HFFc6 (cell line): ENCODE measurements at places on chromosomes 13 and 19. TPM values are rescaled to one million over a fixed set of nuclear protein-coding genes. Genes with fewer than 3 reads are reported as not detected.

The SPACA4 gene
- total RNA-seq: not detected in 2 replicates

The CDX2 gene
- not detected in 3 replicates for total RNA-seq

The TSSK6 gene
- total RNA-seq: 0.61 to 2.0 TPM (median 0.75 TPM) in 3 replicates

The PIP5K1C gene
- 79.0 to 90.2 TPM (median 89.6 TPM) in 3 replicates for total RNA-seq

DNA sequence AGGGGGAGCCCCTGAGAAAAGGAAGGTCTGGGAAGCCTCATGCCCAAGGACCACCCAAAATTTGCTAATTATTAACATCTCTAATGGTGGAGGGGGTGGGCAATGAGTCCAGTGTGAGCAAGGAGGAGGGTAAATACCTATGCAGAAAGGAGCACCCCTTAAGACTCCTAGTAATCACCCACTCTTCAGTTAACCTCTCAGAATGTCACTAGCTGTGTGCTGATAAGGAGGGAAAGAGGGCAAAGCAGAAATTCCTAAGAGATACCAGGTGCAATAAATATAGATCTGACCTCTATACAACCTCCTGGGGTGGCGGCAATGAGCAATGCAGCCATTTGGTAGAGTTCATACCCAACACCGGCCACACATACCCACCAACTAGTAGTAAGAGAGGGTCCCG, 12.7 kb upstream of the DPY19L3 start:
- peaks cover 3% of the 10 kb centered on the region; the same call in 1 of the 2 replicates for H3K27me3 ChIP-seq
- no peak overlapping the region for H3K27ac ChIP-seq
- peaks cover 13% of the 10 kb centered on the region for H3K36me3 ChIP-seq
- no peak overlapping the region for H3K4me3 ChIP-seq
- peaks cover 17% of the 10 kb centered on the region for H3K4me1 ChIP-seq
- DNase-seq: no peak

- H3K27ac ChIP-seq: no peak overlapping the region
- no peaks in the 10 kb centered on the region for H3K27me3 ChIP-seq
- no peak overlapping the region for H3K4me3 ChIP-seq
Observed at GRCh38 chr13:104114101-104114500, 1047.9 kb upstream of the SLC10A2 start.

DNA sequence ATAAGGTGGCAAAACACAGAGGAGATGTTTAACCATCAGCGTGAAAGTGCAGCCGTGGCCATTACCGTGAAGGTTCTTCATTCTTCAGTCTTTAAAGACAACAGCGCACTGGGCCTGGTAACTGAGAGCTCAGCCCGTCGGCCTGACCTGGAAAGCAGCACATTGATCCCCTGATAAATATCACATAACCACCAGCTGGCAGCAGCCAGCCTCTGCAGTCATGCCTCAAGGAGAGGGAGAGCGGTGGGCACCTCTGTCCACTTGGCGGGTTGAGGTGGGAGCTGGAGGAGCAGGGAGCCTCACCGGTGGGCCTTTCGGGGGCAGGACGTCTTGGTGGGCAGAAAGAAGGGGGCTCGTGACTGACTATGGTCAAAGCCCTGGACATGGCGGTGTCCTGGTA, 58.1 kb downstream of the MCF2L start:
- H3K4me3 ChIP-seq: no peak overlapping the region
- DNase-seq: no peak
- no peaks in the 10 kb centered on the region for H3K4me1 ChIP-seq
- no peak overlapping the region for H3K27ac ChIP-seq
- H3K36me3 ChIP-seq: no peaks in the 10 kb centered on the region

DNA sequence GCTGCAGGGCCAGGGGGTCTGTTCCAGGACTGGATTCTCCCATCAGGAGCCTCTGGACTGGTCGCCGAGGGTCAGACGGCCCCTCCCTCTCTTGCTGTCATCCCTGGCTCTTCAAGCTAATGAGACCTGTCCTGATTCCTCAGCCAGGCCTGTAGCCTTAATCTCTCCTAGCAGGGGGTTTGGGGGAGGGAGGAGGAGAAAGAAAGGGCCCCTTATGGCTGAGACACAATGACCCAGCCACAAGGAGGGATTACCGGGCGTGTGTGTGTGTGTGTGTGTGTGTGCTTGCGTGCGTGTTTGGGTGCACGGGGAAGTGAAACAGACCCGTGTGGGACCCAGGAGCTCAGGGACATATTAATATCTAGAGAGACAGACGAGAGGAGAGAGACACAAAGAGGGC, 1.9 kb upstream of the CRX start:
- H3K27me3 ChIP-seq: peaks cover 44% of the 10 kb centered on the region
- H3K4me3 ChIP-seq: peak overlapping the region; percentile 18; the same call in 1 of the 2 replicates
- H3K4me1 ChIP-seq: no peaks in the 10 kb centered on the region

DNA sequence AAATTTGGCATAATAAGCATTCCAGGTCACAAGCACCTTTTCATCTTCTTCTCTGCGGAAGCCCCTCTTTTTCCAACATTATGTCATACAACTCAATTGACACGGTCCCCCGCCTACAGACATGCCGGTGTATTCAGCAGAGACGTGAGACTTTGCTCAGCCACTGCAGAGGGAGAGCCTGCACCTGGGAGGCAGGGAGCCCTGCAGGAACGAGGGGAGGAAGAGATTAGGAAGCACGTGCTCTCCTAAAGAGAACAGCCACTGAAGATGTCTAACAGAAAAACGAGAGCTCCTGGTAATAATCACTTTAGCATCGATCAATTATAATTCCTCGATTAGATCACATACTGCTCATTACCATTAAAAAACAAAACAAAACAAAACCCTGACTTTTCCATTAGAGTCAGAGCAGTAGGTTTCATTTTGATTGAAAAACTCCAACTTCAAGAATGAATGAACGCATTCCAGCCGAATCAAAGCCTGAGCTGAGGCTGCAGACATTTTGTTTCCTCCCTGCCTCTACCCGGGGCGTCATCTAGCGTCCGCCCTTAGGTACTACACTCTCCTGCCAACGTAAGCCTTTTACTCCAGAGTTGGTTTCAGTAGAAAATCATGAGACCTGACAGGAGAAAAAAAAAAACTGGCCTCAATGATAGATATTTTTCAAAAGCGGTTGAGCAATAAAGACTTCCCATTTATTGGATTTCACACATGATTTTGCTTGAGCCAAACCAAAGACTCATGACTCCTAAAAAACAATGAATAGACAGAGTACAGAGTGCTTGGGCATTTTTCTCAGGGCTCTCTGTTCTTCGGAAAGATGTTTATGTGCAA, 194.5 kb downstream of the KATNAL1 start:
- H3K4me1 ChIP-seq: peaks cover 64% of the 10 kb centered on the region
- DNase-seq: peak; percentile 80
- H3K4me3 ChIP-seq: peak overlapping the region; percentile 83
- peak overlapping the region; percentile 51 for H3K27ac ChIP-seq
- H3K27me3 ChIP-seq: no peaks in the 10 kb centered on the region; the same call in 1 of the 2 replicates

GRCh38 chr13:24680258-24680920, at the start of gene ATP12A:
ATP12A (plus strand) TSS chr13:24680408; CDS start chr13:24680744, 336 bp downstream.
- H3K4me1 ChIP-seq: no peaks in the 10 kb centered on the region
- no peak within 1 kb of the TSS for H3K27ac ChIP-seq
- DNase-seq: no peak
- peaks cover 40% of the 10 kb centered on the region for H3K27me3 ChIP-seq
